Sciatic nerve (tissue), 2 donors: ENCODE measurements at places on chromosomes 11 and 22.

DNA sequence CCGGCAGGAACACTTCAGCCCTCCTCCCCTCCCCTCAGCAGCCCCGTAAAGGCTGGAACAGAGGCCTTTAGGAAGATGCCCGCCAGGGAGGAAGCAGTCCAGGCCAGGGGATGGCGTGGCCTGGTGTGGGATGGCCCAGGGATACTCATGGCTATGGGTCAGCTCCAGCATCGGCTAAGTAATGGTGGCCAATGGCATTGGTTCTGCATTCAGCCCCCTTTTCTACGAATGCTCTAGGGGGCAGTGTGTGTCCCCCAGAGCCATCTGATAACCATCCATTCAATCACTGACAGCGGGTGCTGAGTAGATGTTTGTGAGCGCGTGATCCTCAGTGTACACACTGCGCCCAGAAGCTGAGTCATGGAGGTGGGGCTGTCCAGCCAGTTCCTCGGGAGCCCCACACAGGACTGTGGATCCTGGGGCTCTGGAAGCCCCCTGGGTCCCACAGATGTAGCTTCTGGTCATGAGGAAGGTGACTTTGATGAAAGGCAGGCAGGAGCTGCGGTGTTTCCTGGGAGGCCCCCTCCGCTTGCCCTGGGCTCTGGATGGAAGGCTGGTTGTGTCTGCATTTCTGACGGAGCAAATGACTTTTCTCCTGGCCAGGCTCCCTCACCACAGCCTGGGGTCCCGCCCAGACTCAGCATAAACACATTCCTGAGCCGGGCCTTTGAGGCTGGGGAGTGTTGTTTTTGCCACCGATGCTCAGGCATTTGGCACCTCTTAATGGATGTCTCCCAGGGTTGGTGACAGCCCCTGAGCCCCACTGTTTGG, 46.5 kb downstream of the FBLN1 start:
- DNase-seq, result no peak

DNA sequence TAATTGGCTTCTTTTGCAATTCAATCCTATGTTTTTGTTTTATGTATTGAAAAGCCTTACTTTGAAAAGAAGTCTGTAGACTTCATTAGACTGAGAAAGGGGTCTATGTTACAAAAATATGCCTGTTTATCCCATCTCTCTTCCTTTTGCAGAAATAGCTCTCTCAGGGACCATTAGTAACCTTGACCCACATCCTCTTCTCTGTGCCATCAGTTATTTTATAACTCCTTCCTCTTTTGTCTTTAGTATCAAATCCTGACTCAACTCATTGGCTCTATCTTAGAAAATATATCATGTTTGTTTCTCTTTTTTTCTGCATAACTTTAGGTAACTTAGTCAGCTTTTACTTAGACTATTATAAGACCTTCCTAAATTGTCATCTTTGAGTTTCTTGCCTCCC, 20.3 kb downstream of the ZC3H12C start:
- DNase-seq, result no peak

DNA sequence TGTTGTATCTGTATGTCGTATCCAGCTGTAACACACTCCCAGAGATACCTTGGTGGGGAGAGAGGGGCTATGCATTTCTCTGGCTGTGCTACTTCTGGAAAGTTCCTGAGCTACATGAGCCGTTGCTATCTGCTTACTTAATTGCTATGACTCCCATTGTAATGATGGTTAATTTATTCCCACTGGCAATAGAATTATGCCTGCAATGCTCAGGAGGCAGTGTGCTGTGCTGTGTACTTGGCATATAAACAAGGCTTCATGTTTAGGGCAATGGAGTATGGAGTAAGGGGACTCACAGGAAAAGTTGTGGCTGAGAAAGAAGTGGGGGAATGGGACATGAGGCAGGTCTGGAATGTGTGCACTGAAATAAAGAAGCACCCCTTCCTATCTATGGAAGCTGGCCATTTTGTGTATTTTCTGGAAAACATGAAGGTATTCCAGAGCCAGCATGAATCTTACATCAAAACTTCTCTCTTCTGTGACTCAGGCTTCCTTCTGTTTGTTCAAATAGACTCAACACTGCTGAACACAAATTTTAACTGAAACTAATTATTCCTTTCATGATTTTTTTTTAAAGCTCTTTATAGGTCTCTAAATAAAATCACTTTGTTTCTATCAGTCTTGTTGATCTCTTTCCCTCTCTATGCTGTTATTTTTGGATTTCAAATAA, 40.6 kb downstream of the CD44 start:
- DNase-seq, result no peak

DNA sequence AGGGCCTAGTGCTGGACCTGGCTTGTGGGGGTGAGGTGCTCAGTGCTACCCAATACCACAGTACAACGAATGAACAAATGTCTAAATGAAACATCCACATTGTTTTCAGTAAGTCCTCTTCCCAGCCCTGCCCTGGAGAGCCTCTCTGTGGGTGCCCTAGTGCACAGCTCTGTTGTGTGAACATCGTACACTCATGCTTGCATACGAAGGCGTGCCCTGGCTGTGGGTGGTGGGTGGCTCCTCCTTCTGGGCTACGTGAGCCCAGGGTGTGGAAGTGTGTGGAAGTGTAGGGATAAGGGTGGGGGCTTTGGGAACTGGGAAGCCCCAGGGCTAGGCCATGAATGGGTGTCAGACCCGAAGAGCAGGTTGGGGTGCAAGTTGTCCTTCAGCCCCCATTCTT, 592 bp upstream of the NLRX1 start:
- DNase-seq, result no peak

GRCh38 chr11:74044538-74044937, 35.7 kb upstream of the UCP3 start:
- no peak for DNase-seq

DNA sequence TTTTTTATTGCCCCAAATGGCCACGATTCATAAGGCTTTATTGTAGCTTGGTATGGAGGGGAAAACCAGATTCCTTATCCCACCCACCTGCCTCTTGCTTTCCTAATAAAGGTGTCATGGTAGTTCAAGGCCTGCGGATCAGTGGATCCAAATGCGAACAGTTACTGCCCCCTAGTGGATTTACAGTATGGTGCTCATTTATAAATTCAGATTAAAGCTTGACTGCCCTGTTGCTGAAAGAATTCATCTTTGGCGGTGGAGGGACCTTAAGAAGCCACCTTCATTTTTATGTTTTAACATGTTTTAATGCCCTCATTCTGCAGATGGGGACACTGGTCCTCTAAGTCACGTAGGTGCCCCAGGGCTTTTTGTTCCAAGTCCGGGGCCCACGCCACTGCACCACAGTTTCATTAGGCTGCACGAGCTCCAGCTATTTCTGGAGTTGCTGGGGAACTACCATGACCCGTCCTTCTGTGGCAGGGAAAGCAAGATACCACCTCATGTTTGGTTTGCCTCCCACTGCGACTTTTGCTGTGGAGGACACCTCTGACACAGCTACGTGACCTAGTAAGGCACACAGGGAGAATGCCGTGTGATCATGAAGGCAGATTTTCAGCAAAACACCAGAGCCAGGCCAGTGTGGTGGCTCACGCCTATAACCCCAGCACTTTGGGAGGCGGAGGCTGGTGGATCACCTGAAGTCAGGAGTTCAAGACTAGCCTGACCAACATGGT, 15.6 kb upstream of the INCENP start:
- no peak for DNase-seq

- DNase-seq, result peak; percentile 49
These were observed 256.8 kb downstream of the TBC1D22A start for GRCh38 chr22:47019012-47019790.

DNA sequence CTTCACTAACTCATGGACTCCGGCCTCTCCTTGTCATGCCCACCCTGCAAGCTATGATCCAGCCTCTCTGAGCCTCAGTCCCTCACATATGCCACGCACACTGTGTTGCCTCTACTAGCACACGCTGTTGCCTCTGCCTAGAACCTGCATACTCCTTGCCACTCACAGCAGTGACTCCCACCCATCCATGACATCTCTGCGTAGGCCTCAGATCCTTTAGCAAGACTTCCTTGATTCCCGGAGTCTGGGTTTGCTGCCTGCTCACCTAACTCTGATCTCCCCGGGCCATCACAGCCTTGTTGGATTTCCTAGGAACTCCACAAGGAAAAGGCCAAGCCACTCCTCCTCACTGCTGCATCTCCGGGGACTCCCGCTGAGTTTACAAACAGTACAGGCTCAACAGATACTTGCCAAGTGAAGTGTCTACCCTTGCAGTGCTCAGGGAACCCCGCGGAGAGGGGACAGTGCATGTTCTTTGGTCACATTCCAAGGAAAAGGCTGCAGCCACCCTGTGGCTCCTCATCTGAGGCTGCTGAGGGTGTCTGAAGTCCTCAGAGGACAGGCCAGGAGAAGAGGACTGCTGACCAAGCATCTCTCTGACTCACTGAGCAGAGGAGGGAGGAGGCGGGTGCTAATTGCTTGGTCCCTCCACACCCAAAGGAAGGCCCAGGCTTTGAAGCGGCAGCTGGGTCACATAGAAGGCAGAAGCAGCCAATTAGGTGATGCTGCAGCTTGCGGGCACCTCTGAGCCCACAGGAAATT, 42.4 kb upstream of the NAV2 start:
- DNase-seq, result no peak

- no peak for DNase-seq
These were observed 3.9 kb upstream of the AMBRA1 start for GRCh38 chr11:46597609-46598219.

DNA sequence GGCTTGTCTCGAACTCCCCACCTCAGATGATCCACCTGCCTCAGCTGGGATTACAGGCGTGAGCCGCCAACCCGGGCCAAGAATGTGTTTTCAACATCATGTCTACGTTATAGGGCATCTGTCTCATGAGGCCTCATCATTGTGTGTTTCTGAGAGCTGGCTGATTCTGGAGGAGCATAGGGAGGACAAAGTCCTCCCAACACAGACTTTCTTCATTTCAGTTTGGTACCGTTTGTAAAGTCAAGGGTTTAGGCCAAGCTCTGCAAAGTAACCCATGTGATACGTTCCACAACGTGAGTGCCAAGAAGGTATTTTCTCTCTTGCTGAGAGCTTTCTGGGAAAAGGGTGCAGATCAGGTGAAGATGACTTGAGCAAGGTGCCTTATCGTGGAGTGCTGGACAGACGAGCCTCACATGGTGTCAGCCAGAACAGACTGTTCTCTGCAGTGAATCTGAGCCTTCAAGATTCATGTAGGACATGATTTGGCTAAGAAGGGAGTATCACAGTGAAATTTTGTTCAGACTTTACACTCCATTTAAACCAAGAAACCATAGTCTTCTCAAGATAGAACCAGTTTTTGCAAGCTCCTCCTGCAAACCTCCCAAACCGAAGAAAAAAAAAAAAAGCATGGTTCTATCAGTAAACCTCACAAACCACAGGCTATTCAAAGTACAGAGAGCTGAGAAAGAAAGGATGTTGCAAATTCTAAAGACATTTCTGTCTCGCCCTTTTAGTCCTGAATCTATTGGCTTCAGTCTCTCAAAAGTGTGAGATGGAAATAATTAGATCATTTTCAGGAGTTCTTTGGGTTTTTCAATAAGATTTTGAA, 71.7 kb downstream of the DBX1 start:
- DNase-seq, result no peak

- DNase-seq, result no peak
These were observed 37.2 kb downstream of the RPS6KA4 start for GRCh38 chr11:64396079-64396591.

DNA sequence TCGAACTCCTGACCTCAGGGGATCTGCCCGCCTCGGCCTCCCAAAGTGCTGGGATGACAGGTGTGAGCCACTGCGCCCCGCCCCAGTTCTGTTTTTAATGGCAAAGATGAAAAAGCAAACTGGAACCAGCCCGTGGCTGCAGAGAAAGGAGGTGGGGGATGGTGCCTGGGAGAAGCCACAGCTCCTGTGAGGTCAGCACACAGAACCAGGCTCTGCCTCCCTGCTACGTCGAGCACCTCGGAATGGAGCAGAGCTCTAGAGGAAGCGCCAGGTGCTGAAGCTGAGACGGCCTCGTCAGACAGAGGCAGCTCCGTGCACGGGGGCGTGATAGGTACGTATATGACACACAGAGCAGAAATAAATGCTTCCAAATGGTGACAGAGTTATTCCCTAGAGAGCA, 8.5 kb downstream of the DRD4 start:
- DNase-seq, result no peak

- DNase-seq, result no peak
These were observed 117.6 kb downstream of the C11orf58 start for GRCh38 chr11:16856022-16856471.

DNA sequence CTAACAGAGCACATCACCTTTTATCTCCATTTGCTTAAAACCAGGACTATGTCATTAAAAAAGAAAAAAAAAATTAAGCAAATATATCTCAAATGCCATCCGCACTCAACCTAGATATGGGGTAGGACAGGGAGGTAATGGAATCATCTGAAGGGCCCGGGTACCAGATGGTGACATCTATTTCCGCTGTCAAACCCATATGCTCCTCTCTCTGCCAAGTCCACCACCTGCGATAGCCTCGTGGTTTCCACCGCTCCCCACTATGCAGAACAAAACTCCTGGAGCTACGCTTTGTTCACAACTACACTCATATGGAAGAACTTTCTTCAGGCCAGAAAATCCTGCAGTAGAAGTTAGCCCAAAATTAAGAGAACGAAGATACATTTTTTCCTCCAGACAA, 31.4 kb downstream of the FEZ1 start:
- no peak for DNase-seq

DNA sequence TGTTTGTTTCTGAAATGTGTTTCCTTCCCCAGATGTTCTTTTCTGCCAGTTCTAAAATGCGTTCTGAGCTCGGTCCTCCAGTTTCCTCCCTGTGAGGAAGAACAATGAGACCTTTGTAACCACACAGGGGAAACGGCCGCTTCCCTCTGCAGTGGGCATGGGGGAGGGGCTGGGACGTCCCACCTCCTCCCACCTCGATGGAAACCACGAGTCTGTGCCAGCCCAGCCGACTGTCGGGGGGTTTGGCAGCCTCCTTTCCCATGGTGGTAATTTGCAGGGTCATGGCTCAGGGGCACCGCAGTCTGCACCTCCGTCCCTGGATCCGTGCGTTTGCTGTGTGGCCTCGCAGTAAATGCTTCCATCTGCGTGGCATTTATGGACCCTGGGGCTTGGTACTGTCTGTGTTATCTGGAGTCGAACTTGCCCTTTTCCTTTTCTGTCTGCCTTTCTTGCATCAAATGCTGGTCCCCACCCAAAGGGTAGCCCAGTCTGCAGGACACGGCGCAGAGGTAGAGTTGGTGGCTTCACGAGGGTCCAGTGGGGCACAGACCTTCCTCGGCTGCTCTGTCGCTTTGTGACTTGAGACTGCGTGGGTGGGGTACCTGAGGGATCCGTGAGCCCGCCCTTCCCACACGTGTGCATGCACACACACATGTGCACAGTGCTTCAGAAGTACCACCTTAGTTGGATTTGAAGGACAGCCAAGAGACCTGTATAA, 16.1 kb downstream of the LRP5 start:
- no peak for DNase-seq

- no peak for DNase-seq
These were observed 97.9 kb upstream of the CTSC start for GRCh38 chr11:88435415-88435814.

- DNase-seq, result no peak
These were observed 61.4 kb downstream of the LIF start for GRCh38 chr22:30185129-30185528.

DNA sequence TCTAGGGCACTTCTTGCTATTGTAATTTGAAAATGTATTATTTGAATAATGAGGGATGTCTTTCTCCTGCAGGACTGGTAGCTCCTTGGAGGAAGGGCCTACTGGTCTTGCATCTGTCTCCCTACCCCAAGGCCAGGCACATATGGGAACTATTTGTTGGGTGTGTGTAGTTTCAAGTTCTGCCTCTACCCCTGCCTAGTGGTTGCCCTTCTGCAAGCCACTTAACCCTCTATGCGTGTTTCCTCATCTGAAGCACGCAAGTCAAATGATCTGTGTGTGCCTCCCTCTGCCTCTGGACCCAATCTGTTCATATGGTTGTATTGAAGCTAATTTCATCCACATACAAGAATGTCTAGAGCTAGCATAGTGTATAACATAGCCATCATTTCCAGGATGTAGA, 67.0 kb downstream of the WNT11 start:
- no peak for DNase-seq
